ENCODE measurements at places on chromosomes 16 and 17.

GRCh38 chr16:31063843-31064611 is 10.0 kb downstream of the ZNF668 start:
- no peak for DNase-seq

DNA sequence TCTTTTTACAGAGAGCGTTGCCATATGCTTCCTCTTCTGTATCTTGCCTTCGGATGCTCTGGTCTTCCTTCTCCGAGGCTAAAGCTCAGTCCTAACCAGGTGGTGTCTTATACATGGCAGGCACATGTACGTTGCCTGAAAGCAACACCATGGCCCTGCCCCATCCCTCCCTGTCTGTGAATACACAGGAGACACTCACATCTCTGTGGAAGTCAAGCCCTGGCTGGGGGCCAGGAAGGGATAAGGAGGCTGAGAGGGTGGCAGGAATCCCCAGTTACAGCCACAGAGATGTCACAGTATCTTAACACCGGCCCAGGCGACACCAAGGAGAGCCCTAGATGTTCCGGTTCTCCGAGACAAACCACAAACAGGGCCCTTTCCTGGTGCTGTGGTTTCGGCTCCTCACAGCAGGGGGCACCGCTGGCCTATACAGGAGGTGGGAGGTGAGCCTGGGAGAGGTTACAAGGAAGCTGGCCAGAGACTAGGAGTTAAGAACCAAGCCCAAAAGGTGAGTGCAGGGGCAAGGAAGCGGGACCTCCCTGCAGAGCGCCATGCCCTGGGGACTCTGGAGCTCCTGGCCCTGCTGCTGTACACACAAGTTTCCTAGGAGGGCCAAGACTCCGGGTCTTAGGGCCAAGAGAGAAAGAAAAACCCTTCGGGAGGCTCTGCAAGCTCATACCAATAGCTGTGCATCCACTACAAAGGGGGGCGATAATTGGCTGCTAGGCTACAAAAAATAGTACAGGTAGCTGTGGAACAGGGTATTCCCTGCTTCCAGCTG is 41.7 kb downstream of the SRL start:
- no peak for DNase-seq

- DNase-seq = no peak
Observed at GRCh38 chr16:74261068-74261467, 35.5 kb upstream of the PSMD7 start.

DNA sequence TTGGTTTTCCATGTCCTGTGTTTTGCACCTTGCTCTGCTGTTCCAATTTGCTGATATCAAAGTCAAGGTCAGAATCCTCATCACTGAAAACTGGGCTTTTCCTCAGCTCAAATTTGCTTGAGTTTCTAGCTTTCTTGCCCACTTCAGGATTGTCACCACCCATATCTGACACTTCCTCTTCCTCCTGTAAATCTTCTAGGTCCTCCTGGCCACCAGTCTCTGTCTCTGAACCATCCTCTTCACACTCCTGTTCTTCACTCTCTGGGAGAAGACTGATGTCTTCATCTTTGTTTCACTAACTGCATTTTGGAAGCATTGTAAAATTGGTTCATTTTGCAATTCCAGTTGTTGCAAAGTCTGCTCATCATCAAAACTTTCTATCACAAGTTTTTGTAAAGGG is 63.4 kb upstream of the RBL2 start:
- DNase-seq = no peak

- DNase-seq = no peak
Observed at GRCh38 chr17:16255481-16255921, 38.5 kb downstream of the PIGL start.

- no peak for DNase-seq
Observed at GRCh38 chr16:67112591-67113399, 3.1 kb downstream of the PHAF1 start.

DNA sequence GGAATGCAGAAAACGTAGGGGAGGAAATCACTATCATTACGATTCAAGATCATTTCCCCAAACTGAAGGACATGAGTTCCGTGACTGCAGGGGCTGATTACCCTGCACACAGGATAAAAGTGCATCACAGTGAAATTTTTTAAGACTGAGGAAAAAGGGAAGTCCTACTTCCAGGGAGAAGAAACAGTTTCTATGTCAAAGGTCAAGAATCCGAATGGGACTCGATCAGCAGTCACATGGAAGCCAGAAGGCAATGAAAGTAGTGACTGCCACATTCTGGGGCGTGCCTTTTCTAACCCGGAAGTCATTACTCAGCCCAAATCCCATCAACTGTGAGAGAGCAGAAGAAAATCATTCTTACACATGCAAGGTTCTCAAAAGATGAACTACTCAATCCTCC is 12.1 kb downstream of the ZZEF1 start:
- no peak for DNase-seq

DNA sequence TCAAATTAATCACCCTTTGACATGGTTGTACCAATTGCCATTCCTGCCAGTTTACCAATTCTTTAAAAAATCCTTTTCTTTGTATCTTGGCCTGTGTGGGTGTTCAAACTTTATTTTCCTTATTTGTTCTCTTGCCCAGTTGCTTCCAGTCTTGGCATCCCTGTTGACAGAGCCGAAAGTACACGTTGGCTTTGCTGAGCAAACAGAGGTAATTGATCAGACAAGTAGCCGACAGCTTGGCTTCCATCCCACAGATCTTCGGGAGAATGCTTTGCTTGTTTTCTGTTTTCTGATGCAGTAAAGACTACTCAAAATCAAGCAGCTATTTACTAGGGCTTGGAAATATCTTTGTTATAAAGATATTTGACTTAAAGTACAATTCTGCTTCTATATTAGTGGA is 506.8 kb upstream of the SALL1 start:
- no peak for DNase-seq

GRCh38 chr17:28059675-28060074 is 17.2 kb downstream of the NLK start:
- DNase-seq = no peak

DNA sequence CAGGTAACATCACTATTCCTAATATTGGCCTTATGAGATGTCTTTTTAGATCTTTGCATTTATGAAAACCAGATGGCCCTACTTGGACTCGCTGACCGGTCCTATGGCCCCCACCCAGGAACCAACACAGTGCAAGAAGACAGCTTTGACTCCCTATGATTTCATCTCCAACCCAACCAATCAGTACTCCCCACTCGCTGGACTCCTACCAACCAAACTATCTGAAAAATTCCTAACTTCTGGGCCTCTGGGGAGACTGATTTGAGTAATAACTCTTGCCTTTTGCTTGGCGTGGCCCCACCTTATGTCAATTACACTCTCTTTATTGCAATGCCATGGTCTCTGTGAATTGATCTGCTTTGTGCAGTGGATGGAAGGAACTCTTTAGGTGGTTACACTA is 828.9 kb downstream of the CDH11 start:
- DNase-seq = no peak

GRCh38 chr17:42562388-42563142 is 617 bp downstream of the COASY start:
- no peak for DNase-seq

GRCh38 chr17:28500712-28501379 is 5.3 kb upstream of the FOXN1 start:
- no peak for DNase-seq

DNA sequence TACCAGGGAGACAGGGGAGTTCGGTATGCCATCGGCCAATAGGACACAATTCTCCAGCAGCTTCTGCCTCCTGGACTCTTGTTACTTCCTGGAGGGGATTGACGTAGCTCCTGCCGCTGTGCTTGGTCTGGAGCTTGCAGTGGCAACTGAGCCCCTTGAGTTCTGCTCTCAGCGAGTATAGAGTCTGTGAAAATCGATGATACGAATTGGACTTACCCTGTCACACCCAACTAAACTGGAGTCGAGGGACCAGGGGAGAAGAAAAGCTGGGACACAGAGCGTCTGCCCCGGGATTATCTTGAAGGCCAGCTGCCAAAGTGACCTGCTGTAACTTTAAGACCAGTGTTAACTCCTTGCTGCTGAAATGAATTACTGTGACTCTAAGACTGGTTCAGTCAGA is 22.2 kb downstream of the SEC14L1 start:
- DNase-seq = no peak

DNA sequence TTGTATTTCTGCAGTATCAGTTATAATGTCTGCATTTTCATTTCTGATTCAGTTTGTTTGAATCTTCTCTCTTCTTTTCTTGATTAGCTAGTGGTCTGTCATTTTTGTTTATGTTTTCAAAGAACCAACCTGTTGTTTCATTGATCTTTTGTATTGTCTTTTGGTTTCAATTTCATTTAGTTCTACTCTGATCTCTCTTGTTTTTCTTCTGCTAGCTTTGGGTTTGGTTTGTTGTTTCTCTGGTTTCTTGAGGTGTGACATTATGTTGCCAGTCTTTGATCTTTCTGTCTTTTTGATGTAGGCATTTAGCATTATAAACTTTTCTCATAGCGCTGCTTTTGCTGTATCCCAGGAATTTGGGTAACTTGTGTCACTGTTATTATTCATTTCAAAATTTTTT is 107.2 kb downstream of the PHKB start:
- DNase-seq = no peak

DNA sequence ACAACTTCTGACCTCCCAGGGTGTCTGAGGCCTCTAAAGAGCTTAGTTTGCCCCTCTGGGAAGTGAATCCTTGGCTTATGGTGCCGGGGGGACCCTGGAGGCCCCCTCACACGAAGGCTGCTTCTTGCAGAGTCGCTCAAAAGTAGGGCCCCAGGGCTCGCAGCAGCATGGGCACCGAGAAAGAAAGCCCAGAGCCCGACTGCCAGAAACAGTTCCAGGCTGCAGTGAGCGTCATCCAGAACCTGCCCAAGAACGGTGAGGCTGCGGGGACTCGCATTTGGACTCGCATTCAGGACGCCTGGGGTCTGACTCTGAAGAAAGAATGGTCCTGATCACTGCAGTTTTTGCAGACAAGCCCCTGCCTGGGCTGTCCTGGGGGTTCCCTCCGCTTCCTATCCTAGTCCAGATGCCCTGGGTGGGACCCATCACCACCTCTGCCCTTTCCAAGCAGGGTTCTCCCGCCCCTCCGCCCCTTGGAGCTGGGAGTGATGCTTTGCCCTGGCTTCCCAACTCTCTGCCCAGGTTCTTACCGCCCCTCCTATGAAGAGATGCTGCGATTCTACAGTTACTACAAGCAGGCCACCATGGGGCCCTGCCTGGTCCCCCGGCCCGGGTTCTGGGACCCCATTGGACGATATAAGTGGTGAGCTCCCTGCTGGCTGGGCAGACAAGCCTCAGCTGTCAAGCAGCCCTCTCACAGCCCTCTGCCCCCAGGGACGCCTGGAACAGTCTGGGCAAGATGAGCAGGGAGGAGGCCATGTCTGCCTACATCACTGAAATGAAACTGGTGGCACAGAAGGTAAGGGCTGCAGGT is 698 bp downstream of the ACBD4 start:
- DNase-seq = no peak

DNA sequence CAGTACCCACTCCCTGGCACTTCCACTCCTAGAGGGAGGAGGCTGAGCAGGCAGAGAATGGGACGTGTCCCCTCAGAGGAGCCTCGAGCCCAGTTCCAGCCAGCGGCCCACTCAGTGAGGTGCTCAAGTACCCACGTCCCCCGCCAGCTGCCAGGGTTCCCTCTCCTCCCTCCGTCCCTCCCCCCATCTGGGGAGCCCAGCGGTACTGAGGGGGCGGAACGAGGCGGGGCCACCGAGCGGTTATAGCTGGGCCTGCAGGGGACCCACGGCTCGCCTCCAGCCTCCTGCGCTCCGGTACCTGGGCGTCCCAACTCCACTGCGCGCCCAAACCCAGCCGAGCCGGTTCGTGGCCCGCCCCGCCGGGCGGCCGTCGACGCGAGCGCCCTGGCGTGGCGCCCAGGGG is at the start of gene NPW:
NPW (plus strand) TSS at position 268 of the 403 bp plus-strand sequence.
- DNase-seq = no peak

DNA sequence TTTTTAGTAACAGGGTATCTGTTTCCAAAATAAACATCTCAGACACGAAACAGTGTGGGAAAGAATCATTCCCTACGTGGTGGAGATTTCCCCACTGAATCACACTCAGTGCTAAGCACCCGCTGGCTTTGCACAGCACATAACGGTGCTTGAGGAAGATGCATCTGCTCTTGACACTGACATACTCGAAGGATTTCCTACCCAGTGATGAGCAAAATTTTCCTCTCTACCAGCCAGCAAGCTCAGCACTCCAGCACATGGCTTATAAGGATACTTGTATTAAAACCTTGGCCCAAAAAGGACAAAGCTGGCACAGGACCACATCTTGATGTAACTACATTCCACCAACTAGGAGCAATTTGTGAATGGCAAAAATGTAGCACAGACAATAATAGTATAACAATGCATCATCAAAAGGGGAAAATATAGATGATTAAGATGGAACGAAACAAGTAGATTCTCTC is 59.0 kb downstream of the ANKFY1 start:
- no peak for DNase-seq

DNA sequence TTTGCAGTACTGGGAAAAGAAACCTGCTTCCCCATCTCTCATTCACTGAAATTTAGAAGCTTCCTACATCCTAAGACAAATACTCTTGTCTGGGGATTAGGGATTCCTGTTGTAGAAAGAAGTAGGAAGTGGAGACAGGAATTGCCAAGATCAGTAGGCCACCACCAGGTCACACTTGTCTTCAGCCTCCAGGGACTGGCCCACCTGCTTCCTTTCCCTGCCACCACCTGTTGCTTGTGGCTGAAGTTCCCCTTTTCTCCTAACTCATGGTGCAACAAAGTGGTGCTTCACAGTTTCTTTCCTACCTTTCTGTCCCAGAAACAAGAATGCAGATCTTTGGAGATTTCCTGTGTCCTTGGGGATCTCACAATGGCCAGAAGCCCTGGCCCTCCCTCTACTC is 82.4 kb downstream of the WNT3 start:
- DNase-seq = no peak

DNA sequence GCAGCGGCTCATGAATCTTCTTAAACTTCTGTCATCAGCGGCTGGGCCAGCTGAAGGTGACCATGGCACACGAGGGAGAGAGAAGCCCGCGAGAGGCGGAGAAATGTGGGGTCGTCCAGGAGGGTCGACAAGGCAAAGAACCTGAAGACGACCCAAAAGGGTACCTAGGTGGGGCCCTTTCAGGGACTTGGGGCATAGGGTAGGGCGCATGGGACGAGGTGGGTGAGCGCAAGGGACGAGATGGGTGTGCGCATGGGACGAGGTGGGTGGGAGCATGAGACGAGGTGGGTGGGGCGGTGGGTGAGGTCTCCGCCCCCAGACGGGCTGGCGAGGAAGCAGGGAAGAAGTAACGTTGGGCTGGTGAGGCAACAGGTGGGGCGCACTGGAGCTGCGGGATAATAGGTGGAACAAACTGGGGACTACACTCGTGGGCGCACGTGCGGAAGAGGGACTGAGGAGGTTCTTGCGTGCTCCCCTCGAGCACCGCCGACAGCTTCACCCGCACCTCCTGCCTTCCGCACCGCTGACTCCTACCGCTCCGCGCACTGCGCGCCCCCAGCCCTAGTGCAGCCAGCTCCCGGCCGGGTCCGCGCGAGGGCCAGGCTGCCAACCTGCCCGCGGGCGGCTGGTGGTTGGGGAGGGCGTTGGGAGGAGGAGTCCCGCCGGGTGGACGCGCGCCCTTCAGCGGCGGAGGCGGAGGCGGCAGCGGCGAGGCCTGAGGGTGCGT is 23.2 kb upstream of the CRYM start:
- no peak for DNase-seq

Measured in effector CD4-positive, alpha-beta T cell (primary cell).